H1 (cell line): ENCODE measurements at places on chromosomes 5 and 9.
A peak's percentile ranks its signal among the peaks of the same experiment; 100 is the strongest.

DNA sequence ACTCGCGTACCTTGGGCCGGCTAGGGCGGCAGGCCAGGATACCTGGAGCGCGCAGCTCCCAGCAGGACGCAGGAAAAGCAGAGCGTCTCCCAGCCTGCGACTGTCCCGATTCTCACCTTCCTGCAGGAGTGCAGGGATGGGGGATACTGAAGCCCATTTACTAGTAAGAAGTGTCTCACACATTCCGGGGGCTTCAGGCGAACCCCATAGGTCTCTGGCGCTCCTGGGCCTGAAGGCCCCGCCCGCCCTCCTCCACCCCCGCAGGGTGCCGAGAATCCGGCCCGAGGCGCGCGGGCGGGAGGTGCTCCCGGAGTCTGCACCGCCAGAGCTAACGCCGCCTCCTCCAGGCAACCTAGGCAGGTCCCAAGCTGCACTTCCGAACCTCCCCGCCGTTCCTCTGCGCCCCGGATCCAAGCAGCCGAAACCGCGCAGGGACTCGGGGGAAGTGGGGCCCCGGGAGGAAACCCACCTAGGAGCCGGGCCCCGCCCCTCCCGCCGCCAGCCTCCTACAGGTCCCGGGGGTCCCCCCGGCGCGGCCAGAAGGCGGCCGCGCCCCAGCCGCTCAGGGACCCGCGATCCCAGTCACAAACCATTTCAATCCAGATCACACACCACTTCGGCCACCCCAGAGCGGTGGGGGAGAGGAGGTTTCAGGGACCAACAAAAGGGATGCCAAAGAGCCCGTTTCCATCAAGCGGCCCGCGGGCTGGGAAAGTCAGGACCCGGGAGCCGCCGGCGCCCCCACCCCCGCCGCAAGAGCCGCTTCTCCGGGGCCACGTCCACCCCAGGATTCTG lies 1.2 kb downstream of the ROR2 start:
- H3K4me3 ChIP-seq = peak overlapping the region; percentile 77
- peak; percentile 81 for DNase-seq
- no peaks in the 10 kb centered on the region for H3K36me3 ChIP-seq

DNA sequence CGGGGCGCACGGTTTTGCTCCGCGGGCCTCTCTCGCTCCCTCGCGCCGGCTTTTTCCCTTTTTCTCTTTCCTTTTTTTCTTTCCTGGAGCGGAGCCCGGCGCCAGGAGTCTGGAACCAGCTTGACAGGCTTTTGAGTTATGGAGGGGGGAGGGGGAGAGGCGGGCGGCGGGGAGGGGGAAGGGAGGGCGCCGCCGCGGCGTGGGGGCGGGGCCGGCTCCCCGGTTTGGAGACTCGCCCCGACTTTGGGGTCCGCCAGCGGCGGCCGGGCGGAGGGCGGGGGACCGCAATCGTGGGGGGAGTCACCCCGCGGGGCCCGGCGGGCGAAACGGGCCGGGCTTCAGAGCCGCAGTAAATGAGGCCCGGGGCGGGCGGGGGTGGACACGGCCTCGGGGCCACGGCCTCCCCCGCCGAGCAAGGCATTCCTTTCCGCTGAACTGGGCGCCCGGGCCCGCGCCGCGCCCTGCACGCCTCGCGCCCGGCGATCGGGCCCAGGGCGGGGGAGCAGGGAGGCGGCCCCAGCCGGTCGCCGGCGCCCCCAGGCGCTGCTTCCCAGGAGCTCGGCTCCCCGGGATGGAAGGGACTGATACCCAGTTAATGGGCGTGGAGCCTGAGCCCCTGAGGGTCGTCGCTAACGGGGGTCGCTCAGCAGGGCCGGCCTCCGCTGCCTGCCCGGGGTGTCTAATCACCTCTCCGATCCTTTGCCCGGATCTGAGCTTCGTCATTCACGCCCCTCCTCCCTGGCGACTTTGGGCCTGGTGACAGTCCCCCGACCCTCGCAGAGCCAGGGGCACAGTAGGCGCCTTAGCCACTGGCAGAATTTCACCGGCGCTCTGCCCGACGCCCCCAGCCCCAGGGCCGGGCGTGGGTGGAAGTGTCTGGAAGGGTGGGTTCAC lies 138.1 kb downstream of the C9orf50 start:
- no peak overlapping the region for H3K27ac ChIP-seq
- H3K27me3 ChIP-seq = peaks cover 60% of the 10 kb centered on the region
- peak overlapping the region; percentile 35 for H3K4me3 ChIP-seq
- H3K4me1 ChIP-seq = peaks cover 15% of the 10 kb centered on the region
- no peaks in the 10 kb centered on the region for H3K36me3 ChIP-seq

GRCh38 chr9:78630966-78631365 lies 334.0 kb downstream of the PSAT1 start:
- no peaks in the 10 kb centered on the region for H3K36me3 ChIP-seq
- H3K4me3 ChIP-seq = no peak overlapping the region
- H3K27ac ChIP-seq = no peak overlapping the region
- H3K27me3 ChIP-seq = no peaks in the 10 kb centered on the region
- H3K4me1 ChIP-seq = no peaks in the 10 kb centered on the region
- no peak for DNase-seq

DNA sequence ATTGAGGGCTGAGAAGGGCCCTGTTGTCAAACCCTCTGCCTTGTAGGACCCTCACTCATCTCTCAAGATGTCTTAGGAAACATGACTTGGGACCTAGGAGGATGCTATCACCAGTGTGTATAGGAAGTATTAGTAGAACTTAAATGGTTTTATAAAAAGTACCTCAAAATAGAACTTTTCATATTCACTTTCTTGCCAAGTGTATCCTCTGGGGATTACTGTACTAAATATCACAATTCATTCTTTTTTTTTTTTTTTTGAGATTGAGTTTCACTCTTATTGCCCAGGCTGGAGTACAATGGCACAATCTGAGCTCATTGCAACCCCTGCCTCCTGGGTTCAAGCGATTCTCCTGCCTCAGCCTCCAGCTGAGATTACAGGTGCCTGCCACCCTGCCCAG lies 56.2 kb downstream of the ARHGEF28 start:
- no peak overlapping the region for H3K4me3 ChIP-seq
- H3K27me3 ChIP-seq = no peaks in the 10 kb centered on the region
- no peaks in the 10 kb centered on the region for H3K4me1 ChIP-seq

DNA sequence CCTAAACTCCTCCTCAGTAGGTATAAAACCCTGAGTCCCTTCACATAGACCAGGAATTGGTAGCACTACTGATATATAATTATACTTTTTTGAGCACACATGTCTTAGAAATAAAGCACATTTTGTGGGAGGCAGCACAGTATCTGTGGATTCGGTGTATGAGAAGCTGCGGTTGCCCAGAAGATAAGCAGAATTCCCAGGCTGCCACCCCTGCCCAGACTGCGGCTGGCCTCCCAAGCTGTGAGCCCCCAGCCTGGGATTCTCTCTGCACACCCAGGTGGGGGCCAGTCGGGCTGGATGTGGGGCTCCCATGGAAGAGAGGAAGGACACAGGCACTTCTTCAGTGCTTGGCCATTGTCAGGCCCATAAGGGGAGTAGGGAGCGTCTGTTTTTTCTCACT lies 25.6 kb upstream of the ANGPTL2 start:
- H3K27ac ChIP-seq = no peak overlapping the region
- H3K27me3 ChIP-seq = no peaks in the 10 kb centered on the region
- no peak for DNase-seq
- H3K36me3 ChIP-seq = no peaks in the 10 kb centered on the region

GRCh38 chr9:13873203-13873602 lies 440.7 kb downstream of the NFIB start:
- no peaks in the 10 kb centered on the region for H3K36me3 ChIP-seq
- no peak overlapping the region for H3K27ac ChIP-seq
- no peak for DNase-seq
- H3K4me3 ChIP-seq = no peak overlapping the region
- H3K4me1 ChIP-seq = no peaks in the 10 kb centered on the region
- H3K27me3 ChIP-seq = no peaks in the 10 kb centered on the region

GRCh38 chr5:33601881-33602280 lies 161.1 kb downstream of the TARS1 start:
- H3K4me3 ChIP-seq = no peak overlapping the region
- DNase-seq = no peak
- no peaks in the 10 kb centered on the region for H3K4me1 ChIP-seq
- no peaks in the 10 kb centered on the region for H3K36me3 ChIP-seq
- no peak overlapping the region for H3K27ac ChIP-seq
- H3K27me3 ChIP-seq = no peaks in the 10 kb centered on the region

DNA sequence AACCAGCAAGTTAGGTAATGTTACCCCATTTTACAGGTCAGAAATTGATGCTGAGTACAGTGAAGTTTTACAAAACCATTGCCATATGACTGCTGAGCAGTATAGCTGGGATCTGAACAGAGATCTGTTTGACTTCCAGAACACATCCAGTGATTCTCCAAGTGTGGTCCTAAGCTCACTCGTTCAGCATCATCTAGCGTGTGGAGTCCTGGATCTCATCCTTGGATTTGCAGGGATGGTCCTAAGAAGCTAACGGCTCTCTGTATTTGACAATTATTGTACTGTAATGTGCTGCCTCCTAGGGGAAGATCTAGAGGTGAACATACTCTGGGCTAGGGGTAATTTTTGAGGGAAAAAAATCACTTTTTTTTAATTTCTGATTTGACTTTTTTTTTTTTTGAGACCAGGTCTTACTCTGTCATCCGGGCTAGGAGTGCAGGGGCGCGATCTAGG lies 1.4 kb downstream of the SLC26A2 start:
- H3K27me3 ChIP-seq = no peaks in the 10 kb centered on the region; the same call in 1 of the 2 replicates
- H3K27ac ChIP-seq = no peak overlapping the region
- H3K36me3 ChIP-seq = no peaks in the 10 kb centered on the region
- H3K4me3 ChIP-seq = no peak overlapping the region
- no peak for DNase-seq
- H3K4me1 ChIP-seq = peaks cover 8% of the 10 kb centered on the region

GRCh38 chr5:73564675-73565074 lies 764 bp downstream of the ANKRA2 start:
- H3K27ac ChIP-seq = no peak overlapping the region
- H3K36me3 ChIP-seq = peaks cover 13% of the 10 kb centered on the region

GRCh38 chr9:84216151-84216550 lies 124.4 kb downstream of the SLC28A3 start:
- H3K27me3 ChIP-seq = no peaks in the 10 kb centered on the region
- no peak overlapping the region for H3K27ac ChIP-seq
- no peak for DNase-seq
- no peaks in the 10 kb centered on the region for H3K36me3 ChIP-seq

DNA sequence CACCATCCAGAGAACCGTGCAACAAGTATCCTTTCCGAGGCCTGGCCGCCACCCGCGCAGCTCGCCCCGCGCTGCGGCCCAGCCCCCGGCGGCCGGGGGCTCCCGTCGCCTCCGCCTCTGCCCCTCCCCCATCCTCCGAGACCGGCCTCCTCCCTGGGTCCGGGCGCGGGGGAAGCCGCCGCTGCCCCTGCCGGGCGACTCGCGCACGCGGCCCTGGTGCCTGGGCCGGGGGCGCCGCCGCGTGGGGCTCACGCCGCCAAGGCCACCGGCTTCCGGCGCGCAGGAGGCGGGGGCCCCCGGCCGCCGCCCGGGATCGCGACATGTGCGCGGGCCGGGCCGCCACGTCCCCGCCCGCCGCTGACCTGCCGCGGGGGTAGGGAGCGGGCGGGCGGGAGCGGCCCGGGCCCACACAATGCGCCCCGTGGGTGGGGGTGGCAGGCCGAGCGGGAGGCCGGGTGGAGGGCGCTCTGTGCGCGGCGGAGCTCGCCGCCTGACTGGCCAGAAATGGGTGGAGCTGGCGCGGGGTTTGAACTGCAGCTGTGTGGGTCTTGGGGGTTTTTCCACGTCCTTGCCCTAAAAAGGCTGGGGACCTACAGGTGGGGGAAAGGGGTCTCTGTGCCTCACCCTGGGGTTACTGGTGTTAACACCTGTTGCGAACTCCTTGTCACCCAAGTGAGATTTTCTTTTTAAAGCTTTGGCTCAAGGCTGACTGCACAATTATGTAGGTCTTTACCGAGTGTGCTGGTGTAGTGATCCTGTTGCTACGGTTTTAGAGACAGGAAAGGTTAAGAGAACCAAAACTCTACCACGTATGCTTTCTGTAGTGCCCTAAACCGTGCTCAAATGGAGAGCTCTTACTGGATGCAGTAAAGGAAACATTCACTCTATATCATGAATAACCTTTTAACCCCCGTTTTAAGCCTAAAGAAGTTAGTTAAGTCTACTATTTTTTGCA lies 32.3 kb downstream of the TNPO1 start:
- no peaks in the 10 kb centered on the region for H3K4me1 ChIP-seq
- no peaks in the 10 kb centered on the region for H3K27me3 ChIP-seq
- DNase-seq = no peak
- peak overlapping the region; percentile 96 for H3K27ac ChIP-seq
- H3K36me3 ChIP-seq = peaks cover 23% of the 10 kb centered on the region

- H3K4me3 ChIP-seq = peak overlapping the region; percentile 53
- peak overlapping the region; percentile 41 for H3K27ac ChIP-seq
- peaks cover 8% of the 10 kb centered on the region for H3K4me1 ChIP-seq
Measured at GRCh38 chr9:95506428-95506677, 10.4 kb downstream of the PTCH1 start.

- DNase-seq = no peak
- no peaks in the 10 kb centered on the region for H3K27me3 ChIP-seq
- H3K27ac ChIP-seq = no peak overlapping the region
- H3K36me3 ChIP-seq = peaks cover 58% of the 10 kb centered on the region
- no peak overlapping the region for H3K4me3 ChIP-seq
Measured at GRCh38 chr9:21811914-21812313, 9.5 kb downstream of the MTAP start.

GRCh38 chr5:61370506-61370905 lies 38.4 kb downstream of the ZSWIM6 start:
- H3K27ac ChIP-seq = no peak overlapping the region
- H3K36me3 ChIP-seq = no peaks in the 10 kb centered on the region
- no peak overlapping the region for H3K4me3 ChIP-seq
- H3K4me1 ChIP-seq = no peaks in the 10 kb centered on the region
- H3K27me3 ChIP-seq = no peaks in the 10 kb centered on the region

DNA sequence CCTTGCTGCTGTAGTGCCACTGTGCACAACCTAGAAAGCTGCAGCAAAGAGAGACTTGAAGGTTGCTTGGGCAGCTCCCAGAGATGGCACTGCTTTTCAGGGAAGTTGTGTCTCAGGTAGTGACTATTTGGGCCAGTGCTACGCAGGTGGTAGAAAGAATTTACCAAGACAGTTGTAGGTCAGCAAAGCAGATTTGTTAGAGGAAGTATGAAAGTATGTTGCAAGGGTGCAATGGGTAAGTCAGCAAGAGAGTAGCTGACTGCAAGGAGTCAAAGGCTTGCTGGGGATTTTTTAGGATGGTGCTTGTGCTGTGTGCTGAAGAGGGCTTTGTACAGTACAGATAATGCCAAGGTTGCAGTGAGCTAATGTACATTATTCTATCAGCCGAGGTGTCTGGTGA lies 33.5 kb upstream of the SPARC start:
- H3K27ac ChIP-seq = no peak overlapping the region
- no peak for DNase-seq
- no peaks in the 10 kb centered on the region for H3K36me3 ChIP-seq
- H3K4me1 ChIP-seq = peaks cover 8% of the 10 kb centered on the region; the same call in 1 of the 2 replicates
- H3K27me3 ChIP-seq = no peaks in the 10 kb centered on the region
- no peak overlapping the region for H3K4me3 ChIP-seq
